ENCODE measurements at places on chromosomes 4 and X. TPM values are rescaled to one million over a fixed set of nuclear protein-coding genes. Genes with fewer than 3 reads are reported as not detected.

DNA sequence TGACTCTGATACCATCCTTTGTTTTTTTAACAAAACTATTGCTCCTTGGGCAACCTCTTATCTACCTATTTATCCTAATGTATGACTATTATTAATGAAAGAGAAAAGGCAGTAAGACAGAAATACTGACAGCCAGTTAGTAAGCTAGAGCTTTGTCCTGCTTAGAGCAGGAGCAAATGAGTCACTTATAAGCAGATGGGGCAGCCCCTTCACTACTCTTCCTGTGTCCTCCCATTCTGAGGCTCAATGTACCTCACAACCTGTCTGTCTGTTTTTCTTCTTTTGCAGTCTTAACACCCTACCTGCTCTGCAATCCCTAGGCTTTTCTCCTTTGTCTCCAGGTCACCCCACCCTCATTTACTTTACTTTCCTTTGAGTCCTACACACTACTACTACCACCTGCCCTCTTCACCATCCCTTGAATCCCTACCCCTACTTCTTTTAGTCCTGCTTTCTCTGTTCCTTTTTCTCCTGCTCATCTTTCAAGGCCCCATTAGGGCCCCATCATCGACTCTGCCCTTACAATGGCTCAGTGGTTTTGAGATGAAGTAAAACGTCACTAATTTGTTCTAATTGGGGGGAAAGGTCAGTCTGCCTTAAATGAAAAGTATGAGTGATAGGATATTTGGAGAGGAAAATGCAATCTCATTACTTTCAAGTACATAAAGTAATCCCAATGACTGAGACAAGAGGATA, 294.3 kb downstream of the GUCY2F start:
- no peaks in the 10 kb centered on the region for H3K4me1 ChIP-seq
- H3K36me3 ChIP-seq = no peaks in the 10 kb centered on the region

- no peaks in the 10 kb centered on the region for H3K27me3 ChIP-seq
- H3K4me1 ChIP-seq = no peaks in the 10 kb centered on the region
- no peaks in the 10 kb centered on the region for H3K36me3 ChIP-seq
- DNase-seq = no peak
- no peak overlapping the region for H3K4me3 ChIP-seq
- H3K27ac ChIP-seq = no peak overlapping the region
Observed at GRCh38 chr4:81997313-81997712, 376.5 kb downstream of the HNRNPD start.

GRCh38 chrX:44223150-44223549, 120.3 kb downstream of the EFHC2 start:
- peak; percentile 53 for DNase-seq
- H3K4me1 ChIP-seq = peaks cover 4% of the 10 kb centered on the region
- no peaks in the 10 kb centered on the region for H3K27me3 ChIP-seq
- H3K4me3 ChIP-seq = no peak overlapping the region
- no peaks in the 10 kb centered on the region for H3K36me3 ChIP-seq

DNA sequence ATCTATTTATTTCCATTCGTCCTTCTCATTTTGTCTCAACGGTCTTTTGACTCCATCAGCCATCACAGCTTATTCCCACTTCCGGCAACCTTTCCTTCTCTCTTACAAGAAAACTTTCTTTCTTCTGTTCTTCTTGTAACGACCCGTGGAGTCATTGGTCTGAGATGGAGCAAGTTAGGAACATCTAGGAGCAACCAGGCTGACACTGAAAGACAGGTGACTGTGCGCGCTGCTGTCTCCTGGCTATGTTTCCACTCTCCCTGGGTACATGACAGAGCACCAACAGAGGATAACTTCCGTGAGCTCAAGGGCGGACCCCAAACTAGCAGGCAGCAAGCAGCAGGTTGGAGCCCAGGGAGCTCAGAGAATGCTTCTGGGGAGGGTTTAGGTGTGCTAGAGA, 2.5 kb downstream of the FGF5 start:
- H3K4me3 ChIP-seq = no peak overlapping the region
- no peaks in the 10 kb centered on the region for H3K27me3 ChIP-seq
- H3K4me1 ChIP-seq = no peaks in the 10 kb centered on the region

The PLP1 gene
- 17.4 TPM for total RNA-seq

- no peaks in the 10 kb centered on the region for H3K4me1 ChIP-seq
- no peak overlapping the region for H3K27ac ChIP-seq
- H3K4me3 ChIP-seq = no peak overlapping the region
Observed at GRCh38 chr4:965766-966134, 7.6 kb downstream of the DGKQ start.

DNA sequence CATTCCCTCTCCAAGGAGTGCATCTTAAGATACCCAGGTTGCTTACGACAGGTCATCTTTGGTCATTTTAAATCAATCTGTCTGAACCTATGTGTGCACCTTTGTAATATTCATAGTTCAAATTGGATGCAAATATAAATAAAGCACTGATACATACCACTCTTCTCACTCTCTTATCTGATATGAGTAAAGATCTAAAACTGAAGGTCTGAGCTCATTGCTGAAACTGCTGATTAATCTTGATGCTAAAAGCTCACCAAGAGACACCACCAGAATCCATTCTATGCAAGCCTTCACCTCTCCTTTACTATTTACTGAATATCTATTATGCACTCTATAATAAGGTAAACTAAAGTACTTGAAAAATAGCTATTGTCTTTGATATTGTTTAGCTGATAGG, 16.6 kb downstream of the HSD17B13 start:
- H3K4me3 ChIP-seq = no peak overlapping the region
- DNase-seq = no peak
- H3K36me3 ChIP-seq = no peaks in the 10 kb centered on the region
- no peaks in the 10 kb centered on the region for H3K27me3 ChIP-seq
- no peaks in the 10 kb centered on the region for H3K4me1 ChIP-seq

The CFP gene
- 1.7 TPM for total RNA-seq

GRCh38 chr4:74613266-74613665, 168.3 kb downstream of the AREG start:
- H3K27me3 ChIP-seq = no peaks in the 10 kb centered on the region
- H3K36me3 ChIP-seq = no peaks in the 10 kb centered on the region
- no peak for DNase-seq
- H3K4me3 ChIP-seq = no peak overlapping the region
- H3K4me1 ChIP-seq = no peaks in the 10 kb centered on the region
- no peak overlapping the region for H3K27ac ChIP-seq

DNA sequence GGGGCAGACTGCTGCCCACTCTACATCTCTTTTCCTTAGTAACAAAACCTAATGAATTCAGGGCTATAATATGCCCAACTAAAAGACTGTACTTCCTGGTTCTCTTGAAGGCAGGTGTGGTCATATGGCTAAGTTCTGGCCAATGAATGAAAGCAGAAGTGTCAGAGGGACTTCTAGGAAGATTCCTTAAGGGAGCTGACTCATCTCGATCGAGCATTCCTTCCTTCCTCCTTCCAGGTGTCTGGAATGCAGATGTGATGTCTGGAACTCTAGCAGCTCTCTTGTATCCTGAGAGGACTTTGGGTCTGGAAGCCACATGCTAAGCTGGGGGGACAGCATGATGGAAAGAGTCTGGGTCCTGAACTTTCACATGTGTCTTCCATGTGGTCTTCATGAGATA, 116.2 kb upstream of the STX18 start:
- H3K27me3 ChIP-seq = no peaks in the 10 kb centered on the region
- no peaks in the 10 kb centered on the region for H3K4me1 ChIP-seq
- no peak for DNase-seq
- no peak overlapping the region for H3K27ac ChIP-seq

- no peak overlapping the region for H3K4me3 ChIP-seq
- no peaks in the 10 kb centered on the region for H3K36me3 ChIP-seq
- no peak overlapping the region for H3K27ac ChIP-seq
Observed at GRCh38 chrX:105190252-105190853, 30.1 kb downstream of the TEX13A start.

DNA sequence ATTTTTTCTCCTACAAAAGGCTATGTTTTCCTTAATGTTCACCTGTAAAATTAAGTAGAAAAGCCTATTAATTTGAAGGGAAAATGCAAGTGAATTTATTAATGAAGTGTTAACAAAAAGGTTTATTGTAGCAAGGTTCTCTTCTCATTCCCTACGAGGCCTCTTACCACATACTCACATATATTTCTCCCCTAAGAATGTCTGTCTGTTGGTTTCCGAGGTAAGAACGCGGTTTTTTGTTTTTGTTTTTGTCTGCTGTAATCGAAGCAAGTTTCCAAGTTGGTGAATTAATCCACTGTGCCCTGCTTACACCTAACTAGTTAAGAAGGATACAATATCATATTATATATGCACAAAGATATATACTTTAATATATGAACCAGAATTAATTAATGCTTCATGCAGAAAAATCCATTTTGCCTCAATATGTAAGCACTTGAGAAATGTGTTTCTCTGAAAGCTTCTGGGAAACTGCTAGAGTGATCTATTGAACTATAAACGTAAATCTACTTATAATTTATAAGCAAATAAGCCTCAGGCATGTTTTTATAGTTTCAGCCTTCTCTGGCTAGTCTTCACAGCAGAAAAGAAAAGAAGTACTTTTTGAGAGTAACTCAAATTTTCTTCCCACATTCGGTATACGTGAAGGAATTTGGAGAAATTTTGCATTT, 120.8 kb downstream of the EGF start:
- H3K36me3 ChIP-seq = no peaks in the 10 kb centered on the region
- H3K27ac ChIP-seq = no peak overlapping the region
- H3K4me1 ChIP-seq = no peaks in the 10 kb centered on the region
- no peaks in the 10 kb centered on the region for H3K27me3 ChIP-seq

GRCh38 chr4:136414981-136415380, 1117.3 kb downstream of the PCDH18 start:
- H3K36me3 ChIP-seq = no peaks in the 10 kb centered on the region
- no peak for DNase-seq
- H3K27ac ChIP-seq = no peak overlapping the region
- H3K27me3 ChIP-seq = no peaks in the 10 kb centered on the region
- no peak overlapping the region for H3K4me3 ChIP-seq

The MAGED4 gene
- total RNA-seq = 1.3 TPM

The TMEM271 gene
- total RNA-seq = not detected

DNA sequence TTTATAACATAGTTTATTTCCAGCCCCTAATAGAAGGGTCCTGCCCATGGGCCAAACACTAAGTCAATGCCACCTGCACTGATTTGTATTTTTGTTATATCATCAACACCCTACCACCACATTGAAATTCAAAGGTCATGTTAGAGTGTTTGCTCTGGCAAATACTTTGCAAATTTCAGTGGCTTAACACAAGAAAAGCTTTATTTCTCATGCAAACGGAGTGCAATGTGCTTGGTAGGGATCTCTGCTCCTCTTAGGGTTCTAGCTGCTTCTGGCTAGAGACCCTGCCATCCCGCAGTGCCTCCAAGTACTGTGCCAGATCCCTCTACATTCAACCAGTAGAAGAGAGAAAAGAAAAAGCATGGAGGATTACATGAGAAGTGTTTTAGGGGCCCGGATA, 230.8 kb upstream of the TET2 start:
- DNase-seq = no peak
- no peak overlapping the region for H3K27ac ChIP-seq
- no peaks in the 10 kb centered on the region for H3K36me3 ChIP-seq
- no peaks in the 10 kb centered on the region for H3K4me1 ChIP-seq
- H3K27me3 ChIP-seq = no peaks in the 10 kb centered on the region
- no peak overlapping the region for H3K4me3 ChIP-seq

All from ovary (tissue), 10 donors.